NCI-H524 treated with DMSO at 0.1 percent for 48 hours (cell line): ENCODE measurements at places on chromosomes 11 and 22.

- no peak for DNase-seq
Measured at GRCh38 chr22:50190941-50191741, 5.4 kb downstream of the TRABD start.

DNA sequence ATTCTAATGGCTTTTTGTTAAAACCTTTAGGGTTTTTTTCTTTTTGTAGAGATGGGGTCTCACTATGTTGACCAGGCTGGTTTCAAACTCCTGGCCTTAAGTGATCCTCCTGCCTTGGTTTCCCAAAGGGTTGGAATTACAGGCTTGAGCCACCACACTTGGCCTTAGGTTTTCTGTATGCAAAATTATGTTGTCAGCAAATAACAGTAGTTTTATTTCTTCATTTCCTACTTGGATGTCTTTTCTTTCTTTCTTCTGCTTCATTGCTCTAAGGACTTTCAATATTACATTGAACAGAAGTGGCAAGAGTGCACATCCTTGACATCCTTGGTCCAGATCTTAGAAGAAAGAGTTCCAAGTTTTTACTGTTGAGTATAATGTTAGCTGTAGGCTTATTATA, 52.8 kb downstream of the CCDC81 start:
- no peak for DNase-seq

DNA sequence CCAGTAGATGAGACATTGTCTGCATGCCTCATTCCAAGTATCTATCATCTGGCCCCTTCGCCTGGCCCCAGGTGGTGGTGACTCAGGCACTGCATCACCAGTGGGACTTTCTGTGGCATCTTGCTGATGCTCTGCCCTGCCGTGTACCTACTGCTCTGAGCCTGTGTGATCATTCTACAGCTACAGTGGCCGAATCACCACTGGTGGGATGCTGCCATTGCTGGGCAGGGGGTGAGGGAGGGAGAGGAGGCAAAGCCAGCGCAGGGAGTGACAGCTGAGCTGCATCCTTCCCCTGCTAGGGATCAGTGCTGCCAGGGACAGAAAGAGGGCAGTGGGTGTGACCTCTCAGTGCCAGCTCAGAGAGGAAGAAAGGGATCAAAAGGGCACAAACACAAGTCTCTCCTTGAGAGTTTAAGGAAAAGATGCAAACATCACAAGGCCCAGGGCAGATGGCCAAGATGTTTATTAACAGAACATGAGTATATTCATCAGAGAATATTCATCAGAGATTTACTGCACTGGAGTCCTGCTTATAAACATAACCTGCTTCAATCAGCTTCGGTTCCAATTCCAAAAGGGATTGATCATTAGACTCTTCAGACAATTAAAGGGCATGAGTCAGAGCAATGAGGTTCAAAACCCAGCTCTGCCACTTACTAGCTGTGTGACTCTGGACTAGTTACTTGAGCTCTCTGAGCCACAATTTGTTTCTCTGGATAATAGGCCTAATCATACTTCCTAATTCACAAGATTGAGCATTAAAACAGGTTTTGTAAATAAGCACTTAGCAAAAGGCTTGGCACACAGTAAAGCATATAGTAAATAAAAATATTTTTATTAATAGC, 109.8 kb downstream of the NAT10 start:
- no peak for DNase-seq

DNA sequence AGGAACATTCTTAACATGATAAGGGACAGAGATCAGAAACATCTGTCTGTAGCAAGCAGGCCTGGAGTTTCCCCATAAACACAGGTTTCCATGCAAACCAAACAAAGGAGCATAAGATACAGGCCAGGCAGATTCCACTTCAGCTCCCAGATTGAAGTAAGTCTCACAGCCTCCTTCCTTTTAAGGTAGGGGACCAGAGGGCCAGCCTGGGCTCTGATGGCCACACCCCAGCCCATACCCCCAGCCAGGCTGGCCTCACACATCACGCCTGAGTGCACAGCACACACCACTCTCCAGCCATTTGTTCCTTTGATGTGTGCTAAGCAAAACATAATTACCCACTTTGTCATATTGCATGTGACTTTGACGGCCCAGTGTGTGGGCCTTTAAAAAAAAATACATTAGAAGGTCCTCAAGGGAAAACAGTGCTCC, 518.7 kb downstream of the NTM start:
- DNase-seq, result no peak

- DNase-seq, result no peak
Measured at GRCh38 chr11:112656772-112657428, 304.3 kb upstream of the NCAM1 start.

DNA sequence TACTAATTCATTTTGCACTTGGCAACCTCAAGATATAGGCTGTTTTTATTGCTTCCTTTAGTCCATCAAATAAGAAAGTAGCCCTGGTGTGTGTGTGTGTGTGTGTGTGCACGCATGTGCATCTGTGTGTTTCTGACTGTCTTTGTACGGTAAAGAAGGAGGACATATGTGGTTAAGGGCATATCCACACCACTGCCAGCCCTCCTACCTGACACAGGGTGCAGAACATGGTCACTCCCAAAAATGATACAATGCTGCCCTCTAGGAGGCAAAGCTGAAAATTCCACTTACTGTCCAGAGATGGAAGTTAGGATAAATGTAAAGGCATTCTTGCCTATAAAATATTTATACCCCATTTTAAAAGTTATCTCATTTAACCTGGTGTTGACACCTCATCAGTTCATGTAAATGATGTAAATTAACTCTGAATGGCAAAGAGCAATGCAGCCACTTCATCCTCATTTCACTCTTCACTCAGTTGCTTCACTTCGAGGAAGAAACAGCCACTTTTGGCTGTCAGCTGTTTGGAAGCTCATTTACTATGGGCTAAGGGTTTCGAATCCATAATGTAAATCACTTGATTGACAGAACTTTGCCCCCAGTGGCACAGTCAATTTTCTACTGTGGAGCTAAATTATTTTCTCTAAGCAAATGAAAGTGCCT, 83.1 kb upstream of the MTNR1B start:
- DNase-seq, result no peak

GRCh38 chr11:79381036-79381435, 59.8 kb downstream of the TENM4 start:
- no peak for DNase-seq

- DNase-seq, result no peak
Measured at GRCh38 chr11:74970852-74971395, 17.8 kb upstream of the NEU3 start.

DNA sequence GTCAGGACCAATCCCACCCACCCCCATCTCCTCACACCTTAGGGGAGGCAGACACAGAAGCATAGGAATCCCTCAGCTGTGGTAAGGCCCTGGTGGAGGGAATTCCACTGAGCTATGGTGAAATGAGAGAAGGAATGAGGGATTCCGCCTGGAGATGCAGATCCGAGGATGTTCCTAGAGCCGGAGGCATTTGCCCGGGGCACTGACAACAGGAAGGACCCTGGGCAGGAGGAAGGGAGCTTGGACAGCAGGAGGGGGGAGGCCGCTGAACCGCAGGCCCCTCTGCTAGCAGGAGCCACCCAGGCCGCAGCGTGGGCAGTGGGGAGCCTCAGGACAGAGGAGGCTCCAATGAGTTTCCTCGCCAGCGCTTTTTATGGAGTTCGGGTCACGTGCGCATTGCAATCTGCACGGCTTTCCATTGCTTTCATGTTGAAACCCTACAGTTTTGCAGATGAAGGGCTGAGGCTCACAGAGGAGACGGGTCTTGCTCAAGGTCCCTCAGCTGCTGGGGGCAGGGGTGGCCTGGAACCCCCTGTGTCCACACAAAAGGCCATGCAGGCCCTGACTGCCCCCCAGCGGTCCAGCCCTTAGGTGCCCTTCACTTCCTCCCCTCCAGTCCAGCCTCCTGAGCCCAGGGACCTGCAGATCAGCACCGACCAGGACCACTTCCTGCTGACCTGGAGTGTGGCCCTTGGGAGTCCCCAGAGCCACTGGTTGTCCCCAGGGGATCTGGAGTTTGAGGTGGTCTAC, 15.5 kb downstream of the CSF2RB start:
- DNase-seq, result no peak

- DNase-seq, result peak; percentile 99
Measured at GRCh38 chr11:123797114-123797513, 9.0 kb downstream of the OR6M1 start.

GRCh38 chr22:43854786-43855271, 7.5 kb downstream of the SULT4A1 start:
- no peak for DNase-seq

- no peak for DNase-seq
Measured at GRCh38 chr11:63760487-63761079, 8.0 kb downstream of the ZFTA start.

DNA sequence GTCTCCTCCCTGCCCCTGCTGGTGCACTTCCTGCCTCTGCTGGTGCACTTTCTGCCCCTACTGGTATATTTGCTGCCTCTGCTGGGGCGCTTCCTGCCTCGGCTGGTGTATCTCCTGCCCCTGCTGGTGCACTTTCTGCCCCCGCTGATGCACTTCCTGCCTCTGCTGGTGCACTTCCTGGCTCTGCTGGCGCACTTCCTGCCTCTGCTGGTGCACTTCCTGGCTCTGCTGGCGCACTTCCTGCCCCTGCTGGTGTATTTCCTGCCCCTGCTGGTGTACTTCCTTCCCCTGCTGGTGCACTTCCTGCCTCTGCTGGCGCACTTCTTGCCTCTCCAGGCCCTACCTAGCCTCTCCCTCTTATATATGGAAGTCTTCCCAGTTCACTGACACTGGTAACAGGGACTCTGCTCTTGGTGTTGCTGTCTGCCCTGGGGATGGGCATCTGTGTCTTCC, 10.1 kb downstream of the MTFP1 start:
- DNase-seq, result no peak

DNA sequence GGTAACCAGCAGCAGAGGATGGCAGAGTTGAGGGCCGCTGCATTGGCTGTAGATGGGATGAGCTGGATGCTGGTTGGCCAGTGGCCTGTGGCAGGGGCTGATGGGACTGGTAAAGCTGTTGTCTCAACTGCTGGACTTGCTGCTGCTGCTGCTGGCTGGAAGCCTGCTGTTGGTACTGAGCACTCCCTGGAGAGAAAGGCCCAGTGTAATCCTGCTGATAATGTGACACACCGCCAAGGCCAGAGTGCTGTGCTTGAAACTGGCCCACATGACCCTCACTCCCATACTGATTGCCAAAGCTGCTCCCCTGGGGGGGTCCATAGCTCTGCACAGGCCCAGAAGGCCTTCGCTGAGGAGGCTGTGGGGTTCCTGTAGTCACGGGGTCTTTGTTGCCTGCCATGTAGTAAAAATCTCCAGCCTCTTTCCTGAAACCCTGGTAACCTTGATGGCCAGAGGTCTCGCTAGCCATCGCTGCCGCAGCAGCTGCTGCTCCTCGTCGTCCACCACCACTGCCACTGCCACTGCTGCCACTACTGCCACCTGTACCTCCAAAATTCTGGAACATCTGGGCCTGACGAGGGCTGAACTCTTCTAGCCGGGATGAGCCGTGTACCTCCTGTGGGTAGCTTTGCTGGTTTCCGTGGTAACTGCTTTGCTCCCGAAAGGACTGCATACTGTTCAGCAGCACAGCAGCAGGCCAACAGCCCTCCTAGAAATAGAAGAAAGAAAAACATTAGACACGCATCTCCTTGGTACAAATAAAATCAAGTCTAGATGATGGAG, 55.6 kb downstream of the TCF20 start:
- DNase-seq, result no peak
